Activated CD4-positive, alpha-beta T cell treated with anti-CD3 and anti-CD28 coated beads, Interleukin-2, amount 10 ng/mL, durations not matched to agents 24 days and 14 days (primary cell): ENCODE measurements at places on chromosomes 5 and 9. TPM values are rescaled to one million over a fixed set of nuclear protein-coding genes. Genes with fewer than 3 reads are reported as not detected.

DNA sequence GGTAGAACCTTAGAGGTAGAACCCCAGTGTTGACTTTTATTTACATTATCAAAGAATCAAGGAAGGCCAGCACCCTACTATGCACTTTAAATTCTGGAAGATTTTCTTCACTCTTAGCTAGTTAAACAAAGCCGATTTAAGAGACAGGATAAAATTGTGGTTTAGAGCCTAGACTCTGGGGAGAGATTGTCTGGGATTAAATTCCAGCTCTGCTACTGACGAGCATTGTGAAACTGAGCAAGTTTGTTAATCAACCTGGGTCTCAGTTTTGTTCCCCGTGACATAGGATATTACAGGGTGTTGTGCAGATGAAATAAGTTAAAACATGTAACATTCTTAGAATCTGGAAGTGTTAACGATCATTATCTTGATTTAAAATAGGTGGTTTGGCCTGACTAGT lies 83.5 kb downstream of the FEM1C start:
- DNase-seq: no peak

DNA sequence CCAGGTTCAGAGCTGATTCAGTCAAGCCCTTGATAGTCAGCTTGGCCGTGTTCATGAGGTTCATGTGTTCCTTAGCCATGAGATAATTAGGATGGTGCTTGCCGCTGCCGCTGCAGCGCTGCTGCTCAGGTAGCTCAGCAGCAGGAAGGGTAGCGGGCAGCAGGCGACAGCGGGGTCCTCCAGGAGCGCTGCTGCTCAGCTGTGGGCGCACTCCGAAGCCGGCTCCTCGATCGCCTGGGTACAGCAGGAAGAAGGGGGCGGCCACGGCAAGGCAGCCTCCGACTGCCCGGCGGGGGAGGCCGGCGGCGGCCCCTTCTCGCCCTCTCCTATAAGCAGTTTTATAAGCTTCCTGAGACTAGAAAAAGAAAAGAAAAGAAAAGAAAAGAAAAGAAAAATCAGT lies 1253.6 kb downstream of the EFNA5 start:
- DNase-seq: no peak

GRCh38 chr9:37053684-37054362 lies 19.8 kb upstream of the PAX5 start:
- DNase-seq: no peak

DNA sequence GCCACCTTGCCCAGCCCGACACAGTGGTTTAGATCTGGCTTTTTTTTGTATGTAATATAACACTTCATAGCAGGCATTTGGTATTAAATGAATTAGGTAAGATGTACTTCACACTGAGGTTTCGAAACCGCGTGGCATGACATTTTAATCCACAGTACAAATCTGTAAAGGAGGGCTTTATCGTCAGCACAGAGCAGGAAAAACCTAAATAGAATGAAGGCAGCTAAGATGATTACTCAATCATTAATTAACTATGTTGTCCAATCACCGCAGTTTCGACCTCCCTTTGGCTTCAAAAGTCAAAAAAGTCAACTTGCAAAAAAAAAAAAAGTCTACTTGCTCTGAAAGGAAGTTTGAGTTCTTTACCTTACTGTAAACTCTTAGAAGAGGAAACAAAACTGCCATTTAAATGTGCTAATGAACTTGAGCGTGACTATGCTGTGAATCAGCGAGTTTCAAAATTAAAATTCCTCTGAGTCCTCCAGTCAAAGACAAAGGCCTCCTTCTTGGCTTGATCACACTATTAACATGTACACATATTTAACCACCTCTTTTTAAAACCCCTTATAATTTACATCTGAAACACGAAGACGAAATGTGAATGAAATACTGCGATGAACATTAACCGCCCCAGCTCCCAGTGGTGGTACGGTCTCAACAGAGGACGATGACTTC lies 698 bp upstream of the SEC24A start:
- DNase-seq: peak; percentile 69

DNA sequence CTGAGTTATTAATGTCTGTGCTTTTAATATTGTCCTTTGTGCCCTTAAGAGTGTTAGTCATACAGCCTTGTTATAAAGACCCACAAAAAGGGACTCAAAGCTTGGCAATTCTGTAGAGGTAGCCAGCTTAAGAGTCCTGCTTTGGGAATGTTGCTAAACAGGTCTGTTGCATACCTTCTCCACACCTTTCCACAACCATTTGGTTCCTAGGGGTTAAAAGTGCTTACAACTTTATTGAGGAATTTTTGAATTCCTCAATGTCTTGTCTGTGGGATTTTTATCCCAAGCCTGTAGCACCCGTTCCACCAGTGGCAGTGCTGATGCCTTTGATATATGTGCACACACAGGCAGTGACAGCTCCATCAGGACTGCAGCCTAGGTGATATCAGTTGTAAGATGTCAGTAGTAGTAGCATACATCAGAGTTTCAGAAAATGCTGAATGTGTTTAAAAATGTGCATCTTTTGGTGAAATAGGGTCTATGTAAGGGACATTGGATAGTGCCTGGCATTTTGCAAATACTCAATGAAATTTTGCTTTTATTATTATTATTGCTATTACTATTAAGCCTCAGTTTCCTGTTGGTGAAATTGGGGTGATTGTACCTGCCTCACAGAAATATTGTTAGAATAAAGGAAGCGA lies 68.5 kb downstream of the WWC1 start:
- no peak for DNase-seq

GRCh38 chr9:22030101-22030598 lies 21.0 kb upstream of the CDKN2B start:
- no peak for DNase-seq

- no peak for DNase-seq
Measured at GRCh38 chr9:109107402-109108240, 12.1 kb downstream of the TMEM245 start.

DNA sequence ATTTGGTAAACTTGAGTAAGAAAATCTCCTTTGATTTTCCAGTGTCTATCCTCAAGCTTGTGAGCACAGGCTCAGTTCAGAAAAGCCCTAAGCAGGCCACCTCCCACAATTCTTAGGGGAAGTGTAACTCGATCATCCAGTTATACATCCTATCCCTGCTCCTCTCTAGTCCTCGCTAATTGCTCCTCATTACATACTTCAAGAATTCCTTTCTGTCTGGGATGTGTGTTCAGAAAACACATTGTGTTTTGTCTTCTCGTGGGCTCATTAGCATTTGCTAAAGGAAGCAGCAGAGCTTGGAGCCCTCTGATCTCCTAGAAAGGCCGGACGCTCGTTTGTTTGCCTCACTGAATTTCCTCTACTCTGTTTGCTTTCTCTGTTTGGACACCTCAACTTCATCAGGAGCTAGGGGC lies 268.2 kb upstream of the RFX3 start:
- DNase-seq: no peak

- no peak for DNase-seq
Measured at GRCh38 chr9:127300886-127301447, 36.4 kb downstream of the GARNL3 start.

DNA sequence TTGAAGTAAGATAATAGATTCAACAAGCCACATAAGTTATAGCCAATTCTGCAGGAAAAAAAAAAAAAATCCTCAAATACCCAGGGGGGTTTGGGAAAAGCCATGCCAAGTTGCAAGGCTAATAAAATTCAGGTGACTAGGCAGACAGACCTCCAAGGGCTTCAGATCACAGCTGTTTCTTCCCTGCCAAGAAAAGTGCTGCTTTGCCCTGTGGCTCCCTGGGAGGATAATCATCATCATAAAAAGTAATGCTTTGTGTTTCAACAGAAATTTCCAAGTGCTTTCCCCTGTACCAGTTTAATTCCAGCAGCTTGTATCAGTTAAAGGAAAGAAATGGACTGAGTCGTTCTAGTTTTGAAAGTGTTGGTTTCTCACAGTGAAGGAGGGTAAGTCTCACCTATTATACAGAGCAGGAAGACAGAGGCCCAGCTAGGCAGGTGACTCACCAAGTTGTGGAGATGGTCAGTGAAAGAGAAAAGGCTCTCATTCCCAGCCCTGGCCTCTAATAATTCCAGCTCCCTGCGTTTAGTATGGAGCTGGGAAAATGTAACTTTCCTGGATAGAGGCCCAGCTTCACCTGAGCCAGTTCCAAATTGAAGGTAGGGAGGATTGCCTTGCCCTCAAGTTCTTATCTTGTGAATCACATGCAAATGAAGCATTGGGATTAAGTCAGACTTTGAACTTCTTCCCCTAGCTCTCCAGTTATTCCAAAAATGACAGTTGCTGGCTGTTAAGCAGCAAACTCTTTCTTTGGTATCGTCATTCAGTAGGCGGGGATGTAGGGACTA lies 263.4 kb downstream of the GRIA1 start:
- DNase-seq: no peak

DNA sequence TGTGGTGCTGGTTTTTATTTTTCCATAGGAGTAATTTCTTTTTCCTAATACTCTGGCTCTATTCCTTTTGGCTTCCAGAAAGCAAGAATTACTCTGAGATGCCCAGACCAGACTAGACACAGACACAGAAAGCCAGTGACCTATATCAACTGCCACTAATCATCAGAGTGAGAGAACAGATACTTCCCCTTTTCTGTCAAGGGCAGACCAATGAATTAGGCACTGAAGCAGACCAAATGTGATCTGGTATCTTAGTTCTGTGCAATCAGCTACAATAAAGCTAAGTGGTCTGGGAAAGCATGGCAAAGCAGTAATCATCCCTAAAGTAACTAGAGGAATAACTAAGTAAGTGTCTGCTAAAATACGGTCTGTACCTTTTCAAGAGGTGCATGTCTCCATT lies 239.1 kb downstream of the ELAVL2 start:
- no peak for DNase-seq

GRCh38 chr5:176870110-176870591 lies 29.0 kb downstream of the HK3 start:
- no peak for DNase-seq

DNA sequence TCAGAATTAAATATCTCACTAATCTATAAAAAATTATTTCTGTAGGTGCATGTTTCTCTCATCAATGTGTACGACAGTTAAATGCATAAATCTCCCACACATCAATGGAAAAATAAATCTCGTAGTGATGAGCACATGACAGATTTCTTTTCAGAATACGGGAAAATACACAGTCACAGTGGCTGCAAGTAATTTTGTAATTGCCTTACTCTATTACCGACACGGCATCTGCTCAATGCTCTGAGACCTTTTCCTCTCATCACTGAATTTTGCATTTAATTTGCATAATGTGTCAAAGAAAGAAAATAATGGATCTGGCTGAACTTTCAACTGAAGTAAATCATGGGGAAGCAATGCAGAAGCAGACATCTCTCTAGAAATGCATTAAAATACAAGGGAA lies 37.2 kb downstream of the PDE4D start:
- DNase-seq: no peak

GRCh38 chr5:136066661-136067271 lies 38.0 kb downstream of the TGFBI start:
- DNase-seq: no peak

DNA sequence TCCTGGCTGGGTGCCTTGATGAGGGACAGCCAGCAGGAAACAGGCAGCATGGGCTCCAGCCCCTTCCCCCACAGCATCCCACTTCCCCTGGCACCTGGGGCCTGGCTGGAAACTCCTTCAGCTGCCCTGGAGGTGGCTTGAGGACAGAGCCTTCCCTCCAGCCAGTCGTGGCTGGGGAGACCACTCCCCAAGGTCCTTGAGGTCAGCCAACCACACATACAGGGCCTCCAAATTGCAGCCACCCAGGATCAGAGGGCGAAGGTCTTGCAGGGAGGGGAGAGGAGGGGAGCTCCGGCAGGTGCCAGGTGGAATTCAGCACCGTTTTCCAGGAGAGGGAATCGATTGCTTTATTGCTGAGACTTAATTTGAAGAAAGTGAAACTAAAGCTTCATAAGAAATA lies 280.4 kb downstream of the PBX3 start:
- no peak for DNase-seq

GRCh38 chr5:149002761-149003689 lies 59.8 kb downstream of the SH3TC2 start:
- DNase-seq: no peak

- no peak for DNase-seq
Measured at GRCh38 chr5:27020973-27021372, 17.4 kb downstream of the CDH9 start.

DNA sequence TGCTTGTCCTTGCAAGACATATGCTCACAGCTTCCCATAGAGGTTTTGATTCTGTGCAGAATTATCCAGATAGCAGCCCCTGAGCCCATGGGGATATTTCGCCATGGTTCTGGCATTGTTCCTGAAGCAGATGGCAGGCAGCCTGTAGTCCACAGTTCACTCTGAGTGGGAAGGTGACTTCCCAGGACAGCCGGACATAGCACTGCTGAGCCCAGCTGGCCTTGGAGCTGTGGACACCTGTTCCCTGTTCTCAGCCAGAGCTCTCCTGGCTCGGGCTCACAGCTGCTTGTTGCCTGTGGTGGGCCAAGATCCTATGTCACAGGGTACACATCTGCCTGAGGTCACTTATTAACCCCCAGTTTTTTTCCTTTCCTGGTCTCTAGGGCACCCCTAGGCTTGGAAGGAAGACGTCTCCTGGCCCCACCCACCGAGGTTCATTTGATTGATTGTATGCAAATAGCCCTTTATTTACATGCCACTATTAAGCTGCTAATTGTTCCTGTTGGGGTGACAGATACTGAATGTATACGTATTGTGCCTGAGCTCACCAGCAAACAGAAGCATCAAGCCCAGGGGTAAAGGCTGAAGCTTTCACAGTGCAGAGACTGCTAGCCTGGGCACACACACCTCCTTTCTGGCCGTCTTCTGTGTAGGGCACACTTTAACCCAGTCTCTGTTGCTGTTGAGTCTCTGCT lies 96.6 kb upstream of the DMRT1 start:
- DNase-seq: no peak

The IFNK gene
- total RNA-seq: not detected in 2 replicates

The ORM2 gene
- not detected in 2 replicates for total RNA-seq

The ZNF883 gene
- 0.24 TPM in 1 of 2 replicates, not detected in the other for total RNA-seq

The FCN2 gene
- not detected in 2 replicates for total RNA-seq

The GMCL2 gene
- total RNA-seq: 0.07 TPM in 1 of 2 replicates, not detected in the other

The TRIM14 gene
- 47.3 and 47.8 TPM in 2 replicates for total RNA-seq

The FAM153A gene
- total RNA-seq: 12.8 and 13.1 TPM in 2 replicates

The MUSK gene
- total RNA-seq: not detected in 2 replicates

The QRFP gene
- total RNA-seq: not detected in 2 replicates

The MAP3K1 gene
- 27.6 and 27.9 TPM in 2 replicates for total RNA-seq

The MYOT gene
- not detected in 2 replicates for total RNA-seq

The GFPT2 gene
- 0.42 TPM in 1 of 2 replicates, not detected in the other for total RNA-seq

The BRIX1 gene
- 120 and 128 TPM in 2 replicates for total RNA-seq

The WDR38 gene
- not detected in 2 replicates for total RNA-seq

The C6 gene
- total RNA-seq: not detected in 2 replicates
